CD4-positive, alpha-beta memory T cell (primary cell): ENCODE measurements at places on chromosomes 3 and 15. TPM values are rescaled to one million over a fixed set of nuclear protein-coding genes. Genes with fewer than 3 reads are reported as not detected.

SLCO2A1 gene
- polyA plus RNA-seq = not detected

RGMA gene
- polyA plus RNA-seq = not detected

TFG gene
- polyA plus RNA-seq = 56.6 TPM

CLDN16 gene
- not detected for polyA plus RNA-seq

DNA sequence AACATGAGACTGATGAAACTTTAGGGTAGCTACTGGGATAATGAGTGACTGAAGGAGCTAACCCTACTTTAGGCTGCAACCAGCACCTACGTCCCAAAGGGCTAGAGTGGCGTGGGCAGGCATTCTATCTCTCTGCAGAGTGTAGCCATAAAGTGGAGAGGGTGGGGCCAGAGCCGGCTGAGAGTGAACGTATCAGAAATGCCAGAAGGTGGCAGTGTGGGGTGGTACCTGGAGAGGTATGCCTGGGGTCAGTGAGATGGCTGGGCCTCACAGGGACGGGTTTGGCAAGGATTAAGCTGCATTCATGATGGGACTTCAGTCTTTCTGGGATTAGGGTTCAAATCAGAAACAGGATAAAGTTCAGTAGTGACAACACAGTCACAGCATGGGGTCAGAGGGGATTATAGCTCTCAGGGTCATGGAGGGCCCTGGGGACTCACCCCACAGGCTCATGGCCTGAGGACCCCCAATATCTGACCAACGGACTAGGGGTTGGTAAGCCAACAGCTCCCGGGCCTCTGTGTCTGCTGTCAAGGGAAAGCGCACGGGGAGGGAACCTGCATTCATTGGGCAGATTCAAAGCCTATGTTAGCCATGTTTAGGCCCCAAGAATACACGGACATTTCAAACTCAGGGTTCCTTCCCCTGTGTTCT, 86.5 kb upstream of the FOXB1 start:
- peak; percentile 66 for DNase-seq

- no peak for DNase-seq
Observed at GRCh38 chr15:41862515-41863116, 24.0 kb downstream of the PLA2G4B start.

- DNase-seq = no peak
Observed at GRCh38 chr3:150147776-150148175, 177.1 kb upstream of the PFN2 start.

DNA sequence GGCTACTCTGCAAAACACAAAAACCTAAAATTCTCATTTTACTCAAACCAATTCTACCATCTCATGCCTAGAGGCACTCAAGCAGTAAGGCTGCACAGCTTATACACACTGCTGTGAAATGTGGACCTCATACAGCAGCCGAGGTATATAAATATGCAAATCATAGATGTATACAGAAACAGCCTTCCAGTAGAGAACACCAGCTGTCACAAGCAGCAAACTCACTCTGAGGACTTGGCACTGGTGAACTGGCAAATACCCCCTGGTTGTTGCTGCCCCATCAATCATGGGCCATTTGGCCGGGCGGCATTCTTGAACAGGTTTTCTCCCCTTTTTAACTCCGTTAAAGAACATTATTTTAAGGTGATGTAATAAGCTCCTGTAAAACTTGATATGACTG, 378.0 kb downstream of the LSAMP start:
- DNase-seq = no peak

GRCh38 chr3:167772992-167773391, 37.5 kb downstream of the SERPINI1 start:
- no peak for DNase-seq

DNA sequence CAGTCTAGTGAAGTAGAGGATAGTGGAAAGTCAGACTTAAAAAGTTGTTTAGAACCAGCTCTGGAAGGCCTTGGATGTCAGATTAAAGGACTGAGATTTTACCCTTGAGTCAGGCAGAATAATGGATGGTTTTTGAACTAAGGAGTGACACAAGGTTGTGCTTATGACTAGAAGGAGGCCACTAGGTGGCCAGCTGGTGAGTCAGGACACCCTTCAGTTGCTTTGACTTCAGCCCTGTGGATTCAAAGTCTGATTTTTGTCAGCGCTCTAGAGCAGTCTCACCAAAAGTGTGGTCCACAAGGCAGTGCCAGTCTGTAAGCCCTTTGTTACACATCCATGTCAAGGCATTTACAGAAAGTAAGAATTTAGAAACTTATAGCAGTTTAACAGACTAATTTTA, 3.8 kb upstream of the GABPB1 start:
- DNase-seq = peak; percentile 16

DNA sequence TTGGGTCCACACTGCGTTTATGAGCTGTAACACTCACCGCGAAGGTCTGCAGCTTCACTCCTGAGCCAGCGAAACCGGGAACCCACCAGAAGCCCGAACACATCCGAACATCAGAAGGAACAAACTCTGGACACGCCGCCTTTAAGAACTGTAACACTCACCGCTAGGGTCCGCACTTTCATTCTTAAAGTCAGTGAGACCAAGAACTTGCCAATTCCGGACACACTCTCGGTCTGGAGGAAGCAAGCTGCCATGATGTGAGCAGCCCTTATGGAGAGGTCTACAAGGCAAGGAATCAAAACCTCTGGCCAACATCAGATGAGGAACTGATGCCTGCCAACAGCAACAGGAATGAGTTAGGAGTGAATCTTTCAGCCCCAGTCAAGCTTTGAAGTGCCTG, 62.9 kb downstream of the SLC28A2 start:
- DNase-seq = no peak

- no peak for DNase-seq
Observed at GRCh38 chr3:36989568-36989967, 3.4 kb downstream of the EPM2AIP1 start.

DNA sequence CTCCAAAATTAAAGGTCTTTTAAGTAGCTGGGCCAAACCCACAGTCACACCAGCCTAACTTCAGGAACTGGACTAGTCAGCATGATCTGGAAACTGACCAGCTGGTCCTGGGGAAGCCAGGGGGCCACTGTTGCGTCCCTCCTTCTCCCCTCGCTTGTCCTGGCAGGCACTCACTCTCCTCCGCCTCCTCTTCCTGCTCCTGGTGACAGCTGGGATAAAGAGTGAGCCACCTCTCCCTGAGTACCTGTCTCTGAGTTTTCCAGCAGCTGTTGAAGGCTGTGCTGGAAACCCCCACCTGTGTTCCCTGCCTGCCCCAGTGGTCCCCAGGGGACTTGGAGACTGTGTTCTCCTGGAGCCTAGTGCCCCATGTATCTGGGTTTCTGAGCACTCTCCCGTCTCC, 56.0 kb downstream of the FGD5 start:
- DNase-seq = no peak

DNA sequence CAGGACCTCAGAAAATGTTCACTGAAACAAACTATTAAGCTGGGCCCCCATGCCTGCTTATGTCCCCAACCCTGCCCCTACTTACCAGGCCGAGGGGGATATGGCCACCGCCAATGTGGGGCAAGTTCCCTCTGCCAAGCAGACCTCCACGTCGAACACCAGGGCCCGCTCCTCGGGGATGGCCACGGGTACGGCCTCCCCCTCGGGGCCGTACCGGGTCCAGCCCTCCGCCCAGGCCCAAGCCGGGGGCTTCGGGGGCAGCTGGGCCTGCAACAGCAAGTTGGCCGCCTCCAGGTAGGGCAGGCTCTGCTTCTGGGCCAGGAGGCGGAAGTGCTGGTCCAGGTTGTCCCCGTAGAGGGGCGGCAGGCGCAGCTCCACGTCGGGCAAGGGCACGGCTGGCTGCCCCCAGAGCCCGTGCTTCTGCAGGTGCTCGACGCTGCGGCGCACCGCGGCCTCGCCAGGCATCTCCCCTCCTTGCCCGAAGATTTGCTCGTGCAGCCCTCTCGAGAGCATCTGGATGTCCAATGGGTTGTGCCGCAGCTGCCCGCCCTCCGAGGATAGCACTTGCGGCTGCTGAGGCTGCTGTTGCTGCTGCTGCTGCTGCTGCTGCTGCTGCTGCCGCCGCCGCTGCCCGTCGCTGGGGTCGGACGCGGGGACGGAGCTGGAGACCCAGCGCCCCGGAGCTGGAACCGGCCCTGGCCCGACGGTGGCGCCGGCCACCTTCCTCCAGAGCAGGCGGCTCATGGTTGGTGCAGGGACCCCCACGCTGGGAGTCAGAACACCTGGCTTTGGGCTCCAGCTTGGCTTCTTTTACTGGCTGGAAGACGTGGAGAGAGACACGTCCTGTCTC, 1.4 kb downstream of the POLG start:
- DNase-seq = no peak

DNA sequence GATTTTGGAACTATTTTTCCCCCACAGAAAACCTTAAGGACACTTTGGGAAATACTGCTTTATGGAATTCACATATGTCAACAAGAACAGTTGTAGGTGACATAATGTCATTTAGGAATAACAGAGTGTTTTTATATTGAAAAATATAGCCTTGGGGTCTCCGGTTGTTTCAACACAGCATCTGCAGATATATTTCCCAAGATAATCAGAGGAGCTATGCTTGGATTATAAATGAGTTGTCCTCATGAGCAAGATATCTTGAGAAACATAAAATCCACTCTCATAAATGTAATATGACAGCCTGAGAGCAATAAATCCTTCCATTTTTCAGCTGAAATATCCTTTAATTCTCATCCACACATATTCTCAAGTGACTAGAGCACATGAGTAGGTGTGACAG, 473.7 kb upstream of the LMCD1 start:
- DNase-seq = no peak

DNA sequence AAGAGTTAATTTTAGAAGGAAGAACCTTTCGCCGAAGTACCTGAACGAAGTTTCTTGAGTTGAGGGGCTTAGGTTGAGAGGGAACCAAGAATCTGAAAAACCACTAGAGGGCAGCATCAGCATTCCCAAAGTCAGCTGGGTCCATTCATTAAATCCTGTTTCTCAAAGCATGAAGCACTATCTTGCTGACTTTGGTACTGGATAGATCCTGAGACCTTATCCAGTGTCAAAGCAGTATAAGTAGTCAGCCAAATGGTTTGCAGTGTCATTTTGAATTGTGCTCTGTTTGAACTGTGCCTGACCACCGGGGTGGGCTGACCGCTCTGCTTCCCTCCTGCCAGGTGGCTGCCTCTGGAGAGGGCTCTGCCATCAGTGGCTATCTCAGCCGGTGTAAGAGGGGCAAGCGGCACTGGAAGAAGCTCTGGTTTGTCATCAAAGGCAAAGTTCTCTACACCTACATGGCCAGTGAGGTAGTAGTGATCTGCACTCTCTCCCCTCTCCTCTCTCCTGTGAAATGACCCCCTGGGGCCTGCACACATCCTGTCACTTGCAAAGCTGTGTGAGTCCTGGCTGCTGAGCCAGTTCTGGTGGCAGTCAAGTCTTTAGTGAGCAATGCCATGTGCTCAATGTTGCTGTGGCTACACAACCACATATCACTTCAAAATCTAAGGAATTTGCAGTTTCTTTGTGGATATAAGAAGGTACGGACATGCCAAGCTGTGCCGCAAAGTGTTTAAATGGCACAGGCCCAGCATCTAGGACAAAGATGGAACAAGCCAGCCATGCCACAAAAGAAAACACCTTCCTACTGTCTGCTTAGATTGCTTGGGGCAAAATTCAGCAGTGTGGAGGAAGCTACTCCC, 21.4 kb upstream of the NR2C2 start:
- DNase-seq = no peak

DNA sequence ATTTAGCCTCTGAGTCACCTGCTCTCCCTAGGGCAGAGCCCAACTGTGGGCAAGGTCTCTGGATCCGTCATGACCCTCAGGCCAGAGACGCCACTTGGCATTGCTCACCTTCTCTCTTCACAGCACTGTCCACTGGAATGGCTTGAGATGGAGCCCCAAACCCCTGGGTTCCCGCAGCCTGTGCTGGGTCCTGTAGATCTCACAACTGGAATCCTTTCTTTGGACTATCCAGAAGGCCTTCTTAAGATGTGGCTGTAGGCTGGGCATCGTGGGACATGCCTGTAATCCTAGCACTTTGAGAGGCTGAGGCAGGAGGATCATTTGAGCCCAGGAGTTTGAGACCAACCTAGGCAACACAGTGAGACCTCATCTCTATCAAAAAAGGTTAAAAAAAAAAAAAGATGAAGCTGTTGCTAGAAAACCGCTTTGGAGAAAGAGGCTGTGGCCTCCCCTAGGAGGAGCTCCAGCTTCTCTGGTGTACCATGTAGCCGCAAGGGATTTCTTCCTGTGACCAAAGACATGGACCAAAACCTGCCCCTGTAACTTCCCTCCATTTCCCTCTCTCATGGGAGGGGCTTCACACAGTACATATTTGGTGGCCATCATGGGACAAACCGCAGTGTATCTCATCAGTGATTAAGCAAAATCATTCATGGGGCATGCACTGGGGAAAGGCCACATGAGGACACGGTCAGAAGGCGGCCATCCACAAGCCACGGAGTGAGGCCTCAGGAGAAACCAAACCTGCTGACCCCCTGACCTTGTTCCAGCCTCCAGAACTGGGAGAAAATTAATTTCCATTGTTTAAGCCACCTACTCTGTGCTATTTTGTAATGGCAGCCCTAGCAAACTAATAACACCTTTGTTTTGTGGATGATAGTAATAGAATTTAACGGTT, 23.3 kb upstream of the BUB1B start:
- DNase-seq = no peak

GRCh38 chr3:141372656-141373055, 4.4 kb downstream of the ZBTB38 start:
- no peak for DNase-seq

GRCh38 chr3:13564751-13565560, 16.0 kb downstream of the FBLN2 start:
- DNase-seq = no peak

- no peak for DNase-seq
Observed at GRCh38 chr3:148457886-148458285, 239.8 kb upstream of the AGTR1 start.

DNA sequence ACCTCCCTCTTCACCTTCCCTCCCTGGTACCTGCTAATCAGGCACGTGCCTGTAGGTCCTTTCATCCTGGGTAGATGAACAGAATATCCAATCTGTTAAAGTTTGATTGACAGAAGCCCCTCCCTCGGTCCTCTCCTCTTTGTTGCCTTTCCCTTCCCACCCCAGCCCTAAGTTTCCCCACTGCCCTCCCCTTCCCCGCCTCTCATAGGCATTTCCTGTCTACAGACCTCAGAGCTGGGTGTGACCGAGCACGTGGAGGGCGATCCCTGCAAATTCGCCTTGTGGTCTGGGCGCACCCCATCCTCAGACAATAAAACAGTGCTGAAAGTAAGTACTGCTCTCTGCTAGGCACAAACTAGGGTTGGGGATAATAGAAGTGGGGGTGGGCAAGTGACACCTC, 239.2 kb upstream of the UMPS start:
- DNase-seq = no peak

- DNase-seq = no peak
Observed at GRCh38 chr15:79352206-79352605, 41.3 kb downstream of the TMED3 start.

- DNase-seq = no peak
Observed at GRCh38 chr3:42822828-42823227, 13.6 kb downstream of the ACKR2 start.

DNA sequence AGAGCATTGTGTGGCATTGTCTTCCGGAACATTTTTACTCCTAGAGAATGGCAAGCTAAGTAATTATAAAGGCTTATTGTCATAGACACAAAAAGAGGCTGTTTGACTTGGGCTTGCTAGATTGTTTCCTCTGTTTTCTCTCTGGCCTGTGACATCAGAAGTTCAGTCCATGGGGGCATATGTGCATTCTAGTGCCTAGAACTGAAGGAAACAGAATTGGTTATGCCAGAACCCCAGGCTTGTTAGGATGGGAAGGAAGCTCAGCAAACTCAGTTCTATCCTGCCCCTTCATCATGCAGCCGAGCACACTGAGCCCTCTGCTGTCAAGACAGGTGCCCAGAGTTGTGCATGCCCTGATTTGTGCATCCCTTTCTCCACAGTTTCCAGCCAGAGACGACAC, 131.3 kb downstream of the PDE8A start:
- no peak for DNase-seq
